Stimulated activated CD4-positive, alpha-beta T cell treated with anti-CD3 and anti-CD28 coated beads, Interleukin-1b, Interleukin-23, amount 100 ng/mL, for 48 hours (primary cell): ENCODE measurements at places on chromosomes 5 and 9.

DNA sequence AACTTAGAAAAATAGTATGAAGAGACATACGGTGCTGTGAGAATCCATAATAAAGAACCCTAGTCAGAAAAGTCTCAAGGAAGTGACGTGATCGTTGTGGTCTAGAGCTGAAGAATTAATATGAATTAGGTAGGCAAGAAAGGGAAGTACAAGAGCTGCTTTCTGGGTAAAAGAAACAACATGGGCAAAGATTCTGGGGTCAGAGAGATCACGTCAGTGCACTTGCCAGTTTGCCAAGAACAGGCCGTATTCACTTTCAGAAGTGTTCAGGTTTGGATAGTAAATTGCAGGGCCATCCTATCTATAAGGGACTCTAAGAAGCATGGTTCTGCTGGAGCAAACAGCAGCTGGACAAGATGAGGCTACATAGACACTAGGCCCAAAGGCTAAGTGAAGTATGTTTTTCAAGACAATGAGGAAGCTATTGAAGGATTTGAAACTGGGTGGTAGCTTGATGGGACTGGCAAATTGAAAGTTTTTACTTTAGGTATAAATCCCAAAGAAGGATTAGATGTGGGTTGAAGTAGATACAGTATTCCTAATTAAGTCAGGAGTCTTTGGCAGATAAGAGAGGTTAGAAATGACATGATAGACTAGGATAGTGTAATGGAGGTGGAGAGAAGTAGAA, 4.8 kb upstream of the CHD1 start:
- DNase-seq: no peak

DNA sequence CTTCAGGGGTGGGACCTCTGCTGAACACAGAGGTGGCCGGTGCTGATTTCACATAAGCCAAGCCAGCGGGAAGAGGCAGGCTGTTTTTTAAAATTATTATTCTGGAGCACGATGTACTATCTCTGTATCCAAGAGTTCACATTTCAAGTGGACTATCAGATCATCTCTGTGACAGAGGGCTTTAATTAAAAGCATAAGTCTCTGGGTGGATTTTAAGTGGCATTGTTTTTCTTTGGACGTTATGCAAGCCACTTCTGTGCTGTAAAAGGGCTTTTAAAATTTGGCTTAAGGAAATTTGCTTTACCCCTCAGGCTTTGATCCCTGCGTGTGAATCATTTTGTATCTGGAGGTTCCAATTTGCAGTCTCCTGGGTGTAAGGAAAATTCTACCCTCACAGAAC, 124.7 kb downstream of the PALM2AKAP2 start:
- no peak for DNase-seq

DNA sequence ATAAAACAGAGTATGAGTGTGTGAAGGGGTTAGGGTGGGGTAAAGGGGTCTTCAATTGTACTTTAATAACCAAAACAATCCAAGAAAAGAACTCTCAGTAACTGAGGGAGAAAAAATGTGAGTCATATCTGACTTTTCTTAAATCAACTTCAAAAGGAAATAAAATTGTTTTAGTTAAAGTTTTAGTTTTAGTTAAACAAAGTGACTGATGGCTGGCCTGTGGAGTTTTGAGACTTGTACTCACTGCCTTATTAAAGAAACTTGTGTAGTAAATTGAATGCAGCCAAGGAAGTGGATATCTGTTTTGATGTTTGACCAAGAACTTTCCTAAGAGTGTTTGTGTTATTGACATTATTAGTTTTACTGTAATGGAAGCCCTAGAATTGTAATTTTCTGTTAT, 2032.6 kb downstream of the MAT2B start:
- no peak for DNase-seq

DNA sequence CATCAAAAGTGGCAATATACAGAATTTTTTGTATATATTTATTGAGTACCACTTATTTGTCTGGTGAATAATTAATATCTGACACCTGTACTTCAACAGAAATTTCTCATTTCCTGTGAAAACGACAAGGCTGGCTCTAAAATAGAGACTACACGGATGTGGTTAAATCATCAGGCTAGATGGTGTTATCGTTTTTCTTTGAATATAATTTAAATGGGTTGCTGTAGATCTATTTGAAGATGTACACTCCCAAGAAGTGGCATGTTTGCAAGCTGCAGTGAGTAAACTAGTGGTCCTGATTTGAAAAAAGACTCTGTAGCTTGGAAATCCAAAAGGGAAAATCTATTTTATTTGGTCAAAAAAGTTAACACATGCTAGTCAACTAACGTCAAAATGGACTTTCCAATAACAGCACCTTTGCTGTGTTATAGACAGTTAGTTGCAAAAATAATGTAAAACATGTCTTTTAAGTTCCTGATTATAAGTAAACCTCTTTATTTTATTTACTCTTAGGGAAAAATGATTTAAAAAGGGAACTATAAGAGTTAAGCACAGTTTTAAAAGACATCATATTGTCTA, 13.8 kb downstream of the ST8SIA4 start:
- DNase-seq: no peak

GRCh38 chr9:14340994-14341393, 27.1 kb upstream of the NFIB start:
- no peak for DNase-seq

- no peak for DNase-seq
Observed at GRCh38 chr5:1465966-1466471, 20.8 kb upstream of the SLC6A3 start.

DNA sequence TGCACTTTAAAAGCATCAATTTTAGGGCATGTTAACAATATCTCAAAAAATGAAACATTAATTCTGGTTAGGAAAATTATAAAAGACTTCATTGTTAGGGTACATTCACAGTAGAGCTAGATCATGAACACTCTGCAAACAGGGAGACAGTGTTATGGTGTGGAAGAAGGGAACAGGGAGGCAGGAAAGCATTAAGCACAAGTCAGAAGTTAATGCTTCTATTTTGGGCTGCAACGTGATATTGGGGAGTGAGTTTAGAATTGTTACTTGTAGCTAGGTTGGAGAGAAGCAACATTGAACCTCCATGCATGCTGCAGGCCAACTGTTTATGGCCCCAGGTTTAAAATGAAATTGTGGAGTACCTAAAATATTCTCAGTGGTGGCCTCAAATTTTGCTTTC, 278.1 kb upstream of the NMUR2 start:
- DNase-seq: no peak

DNA sequence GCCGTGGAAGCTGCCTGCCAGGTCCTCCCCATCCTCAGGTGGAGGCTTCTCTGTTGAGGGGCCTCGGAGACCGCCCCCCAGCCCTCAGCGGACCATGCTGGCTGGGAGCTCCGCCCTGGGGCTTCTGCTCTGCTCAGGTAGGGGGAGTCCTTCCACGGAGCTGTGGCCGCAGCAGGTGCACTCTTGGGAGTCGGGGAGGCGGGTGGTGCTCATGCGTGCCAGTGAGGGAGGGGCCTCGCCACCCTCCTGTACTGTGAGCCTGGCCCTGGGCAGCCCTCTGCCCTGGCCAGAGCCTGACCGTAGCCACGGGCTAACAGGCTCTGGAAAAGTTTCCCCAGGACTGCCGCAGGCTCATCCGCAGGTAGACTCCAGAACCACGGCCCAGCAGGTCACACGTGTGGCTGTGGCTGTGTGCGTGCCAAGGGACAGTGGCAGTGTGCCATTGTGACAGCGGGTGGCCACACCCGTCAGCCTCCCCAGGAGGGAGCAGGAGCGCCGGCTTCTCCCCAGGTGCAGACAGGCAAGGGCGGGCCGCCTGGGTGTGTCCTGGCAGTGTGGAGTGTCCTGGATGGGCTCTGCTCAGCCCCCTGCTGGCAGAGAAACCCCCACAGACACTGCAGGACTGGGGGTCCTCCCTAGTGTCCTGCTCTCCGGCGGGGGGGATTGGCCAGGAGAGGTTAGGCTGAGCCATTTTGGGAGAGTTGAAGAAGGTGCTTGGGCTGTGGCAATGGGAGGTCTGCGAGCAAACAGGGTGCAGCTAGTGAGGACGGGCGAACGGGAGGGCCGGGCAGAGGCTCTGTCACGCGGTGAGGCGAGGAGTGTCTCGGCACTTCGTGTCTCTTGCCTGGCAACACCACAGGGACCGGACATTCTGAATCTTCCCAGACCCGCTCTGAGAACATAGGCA, 29.5 kb downstream of the TPPP start:
- no peak for DNase-seq
